ENCODE measurements at places on chromosomes 5 and 9.

DNA sequence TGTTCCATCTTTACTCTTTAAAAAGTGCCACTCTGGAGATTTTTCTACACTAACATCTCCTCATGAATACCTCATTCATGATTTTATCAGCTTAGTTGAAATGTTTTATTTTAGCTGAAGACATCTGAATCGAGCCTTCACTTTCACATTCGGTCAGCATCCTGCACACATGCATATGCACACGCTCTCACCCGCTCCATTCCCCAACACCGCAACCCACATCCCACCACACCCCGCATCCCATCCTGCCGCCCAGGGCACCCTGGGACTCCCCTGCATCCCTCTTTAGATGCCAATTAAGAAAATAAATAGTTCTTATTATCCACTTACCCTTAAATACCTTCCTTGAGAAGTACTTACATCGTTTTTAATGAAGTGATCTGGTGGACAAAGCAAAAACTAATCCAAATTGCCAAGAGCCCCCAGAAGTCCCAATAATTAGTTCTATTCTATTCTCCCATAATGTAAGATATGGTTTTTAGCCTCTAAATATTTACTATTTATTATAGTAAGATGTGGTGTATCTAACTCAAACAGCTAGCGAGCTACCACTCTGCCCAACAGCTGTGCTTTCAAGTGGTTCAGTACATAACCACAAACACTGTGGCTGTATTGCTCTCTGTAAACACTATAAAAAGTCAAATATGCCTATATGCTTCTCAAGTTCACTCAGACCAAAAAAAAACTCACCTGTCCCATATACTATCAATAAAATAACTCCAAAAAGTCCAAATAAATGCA lies 38.2 kb downstream of the GZMK start:
- DNase-seq: no peak

DNA sequence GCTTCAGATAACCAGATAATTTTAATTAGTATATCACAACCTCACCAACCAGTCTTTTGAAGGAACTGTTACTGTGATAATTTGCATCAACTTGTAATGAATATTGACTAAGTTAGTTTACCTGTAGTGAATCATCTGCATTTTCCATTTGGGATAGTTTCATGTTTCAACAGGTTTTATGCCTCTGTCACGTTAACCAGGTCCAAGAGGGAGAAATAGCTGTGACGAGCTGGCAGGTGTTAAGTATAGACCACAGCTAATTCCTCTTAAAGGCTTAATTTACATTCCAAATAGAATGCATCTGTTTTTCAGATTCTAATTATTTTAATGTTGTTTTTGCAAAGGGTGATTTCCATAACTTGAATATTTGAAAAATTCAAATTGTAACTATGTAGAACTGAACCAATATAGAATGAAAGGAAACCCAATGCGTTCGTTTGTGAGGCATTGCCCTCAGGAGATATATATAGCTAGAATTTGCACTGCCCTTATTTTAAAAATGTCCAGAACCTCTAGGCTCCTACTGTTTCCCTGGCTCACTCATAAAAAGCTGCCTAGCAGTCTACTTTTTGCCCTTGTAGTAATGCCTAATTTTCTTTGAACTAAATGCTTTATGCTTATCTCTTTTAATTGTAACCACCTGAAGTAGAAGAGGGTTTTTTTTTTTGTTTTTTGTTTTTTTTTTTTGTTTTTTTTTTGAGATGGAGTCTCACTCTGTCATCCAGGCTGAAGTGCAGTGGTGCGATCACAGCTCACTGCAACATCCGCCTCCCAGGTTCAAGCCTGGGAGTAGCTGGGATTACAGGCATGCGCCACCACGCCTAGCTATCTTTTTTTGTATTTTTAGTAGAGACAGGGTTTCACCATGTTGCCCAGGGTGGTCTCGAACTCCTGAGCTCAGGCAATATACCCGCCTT lies 270.5 kb downstream of the SMARCA2 start:
- DNase-seq: no peak

DNA sequence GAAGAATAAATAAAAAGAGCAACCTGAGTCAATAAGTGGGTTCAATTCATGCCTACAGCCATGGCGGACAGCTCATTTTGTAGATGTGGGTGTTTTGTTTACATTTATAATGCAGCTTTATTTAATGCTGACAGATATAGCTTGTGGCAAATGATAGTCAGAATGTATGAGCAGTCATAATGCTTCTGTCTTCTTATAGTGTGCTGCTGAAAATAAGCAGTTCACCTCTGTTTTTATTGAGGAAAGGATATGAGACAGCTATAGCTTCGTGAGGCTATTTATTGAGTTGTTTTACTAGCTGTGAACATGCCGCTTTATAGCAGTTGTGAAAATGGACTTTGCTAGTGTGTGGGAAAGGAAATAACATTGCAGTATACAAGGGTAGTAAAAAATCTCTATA lies 147.4 kb downstream of the PBX3 start:
- no peak for DNase-seq

DNA sequence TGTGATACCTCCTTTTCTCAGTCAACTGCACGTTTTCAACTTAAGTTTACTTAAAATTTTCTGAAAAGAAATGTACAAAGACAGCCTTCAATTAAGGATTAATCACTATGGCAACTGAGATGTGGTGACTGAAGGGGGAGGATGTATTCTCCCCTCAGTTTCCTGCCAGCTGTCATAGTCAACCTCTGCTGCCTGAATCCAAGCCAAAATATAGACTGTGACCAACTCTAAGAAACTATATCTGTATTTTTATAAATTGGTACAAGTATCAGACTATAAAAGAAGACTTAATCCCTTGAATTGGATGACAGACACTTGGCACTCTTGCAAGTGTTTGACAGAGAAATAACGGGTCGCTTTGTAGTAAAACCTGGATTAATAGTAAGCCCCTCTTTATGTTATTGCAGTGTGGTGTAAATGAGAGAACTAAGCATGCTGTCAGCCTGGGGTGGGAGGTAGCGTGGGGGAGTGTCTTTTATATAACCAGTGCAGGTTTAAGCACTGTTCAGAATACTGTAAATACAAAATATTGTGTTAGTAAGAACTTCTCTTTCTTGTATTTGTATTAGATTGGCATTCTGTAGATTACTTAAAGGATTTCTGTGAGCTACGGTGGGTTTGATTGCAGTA lies 106.4 kb downstream of the ERCC6L2 start:
- DNase-seq: no peak

GRCh38 chr9:109499631-109500410 lies 1.7 kb upstream of the PTPN3 start:
- DNase-seq: peak; percentile 71

- DNase-seq: no peak
Observed at GRCh38 chr9:38401994-38402393, 9.5 kb downstream of the ALDH1B1 start.

DNA sequence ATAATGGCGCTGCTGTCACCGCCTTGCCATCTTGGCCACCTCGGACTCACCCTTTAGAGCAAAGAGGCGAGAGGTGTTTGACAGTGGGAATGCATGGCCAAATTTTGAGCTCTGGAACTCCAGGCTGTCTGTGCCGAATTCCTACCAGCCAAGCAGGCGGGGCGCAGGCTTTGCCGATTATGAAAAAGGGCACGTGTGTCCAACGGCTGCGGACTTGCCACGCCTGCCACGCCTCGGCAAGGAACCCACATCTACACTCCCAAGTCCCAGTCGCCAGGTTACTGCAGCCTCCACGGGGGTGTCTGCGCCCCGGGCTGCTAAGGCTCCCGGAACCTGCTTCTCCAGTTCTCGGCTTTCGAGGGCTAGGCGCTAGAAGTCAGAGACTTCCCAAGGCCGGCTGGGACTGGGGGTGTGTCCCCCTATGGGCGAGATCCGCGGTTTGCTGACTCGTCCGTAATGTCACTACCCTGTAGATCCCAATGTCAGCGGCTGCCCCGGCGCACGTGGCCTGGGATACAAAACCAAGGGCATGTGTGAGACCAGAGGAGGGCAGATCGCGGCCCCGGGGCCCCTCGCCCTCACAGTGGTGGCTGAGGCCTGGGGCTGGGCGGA lies 2.8 kb downstream of the NPR3 start:
- no peak for DNase-seq

- DNase-seq: no peak
Observed at GRCh38 chr5:175823731-175824525, 47.5 kb upstream of the CPLX2 start.

GRCh38 chr9:95116808-95117204 lies 200.7 kb downstream of the FANCC start:
- no peak for DNase-seq

DNA sequence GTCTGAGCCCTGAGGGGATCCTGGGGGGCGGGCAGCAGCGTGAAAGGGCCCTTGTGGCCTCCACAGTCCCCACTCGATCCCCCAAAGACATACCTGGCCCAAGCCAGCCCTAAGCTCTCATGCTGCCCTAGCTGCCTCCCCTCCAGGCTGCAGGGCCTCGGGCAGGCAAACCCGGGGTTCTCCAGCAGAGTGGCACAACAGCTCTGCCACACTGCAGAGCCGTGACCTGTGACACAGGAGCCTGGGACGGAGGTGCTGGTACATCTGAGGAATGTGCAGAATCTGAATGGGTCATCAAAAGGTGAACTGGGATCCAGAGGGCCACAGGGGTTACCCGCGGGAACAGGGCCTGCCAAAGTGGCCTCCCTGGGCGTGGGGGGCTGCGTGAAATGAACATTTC lies 163.2 kb downstream of the DAB2IP start:
- no peak for DNase-seq

GRCh38 chr5:95915999-95916686 lies 45.5 kb downstream of the ELL2 start:
- DNase-seq: no peak

GRCh38 chr5:146301626-146302025 lies 37.0 kb upstream of the POU4F3 start:
- no peak for DNase-seq

DNA sequence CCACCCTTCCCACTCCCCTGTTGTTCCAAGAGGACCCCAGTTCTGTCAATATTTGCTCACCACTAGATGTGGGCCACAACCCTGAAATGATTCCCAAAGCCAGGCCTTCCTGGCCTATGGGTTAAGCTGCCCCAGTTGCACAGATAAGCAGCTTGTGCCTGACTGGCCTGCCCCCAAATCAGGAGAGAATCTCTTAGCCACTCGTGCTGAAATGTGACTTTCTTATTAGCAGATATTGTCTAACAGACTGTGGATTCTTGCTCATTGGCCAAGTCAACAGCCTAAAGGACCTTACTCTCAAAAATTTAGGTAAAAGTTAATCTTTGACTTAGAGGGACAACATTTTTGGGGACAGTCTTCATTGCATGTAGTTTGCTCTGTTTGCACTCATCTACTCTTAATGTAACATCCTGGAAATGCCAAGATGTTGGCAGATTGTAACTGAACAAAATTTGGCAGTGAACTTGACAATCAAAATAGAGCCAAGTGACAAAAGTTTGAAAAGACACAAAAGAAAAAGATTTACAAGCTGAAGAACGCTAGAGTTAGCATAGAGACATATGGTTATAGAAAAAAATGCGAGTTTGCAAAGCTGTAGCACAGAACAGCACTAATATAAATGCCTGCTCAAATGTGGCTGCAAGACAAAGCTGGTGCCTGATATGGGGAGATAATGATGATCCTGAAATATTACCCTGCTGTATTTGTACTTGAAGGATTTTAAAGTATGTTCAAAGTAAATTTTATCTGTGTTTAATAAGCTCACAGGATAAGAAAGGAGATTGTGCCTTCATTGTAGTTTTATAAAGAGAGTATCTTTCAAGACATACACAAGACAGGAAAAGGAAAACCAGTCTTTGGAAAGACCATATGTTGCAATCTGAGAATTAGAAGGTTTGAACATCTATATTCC lies 29.0 kb upstream of the FSD1L start:
- DNase-seq: no peak

DNA sequence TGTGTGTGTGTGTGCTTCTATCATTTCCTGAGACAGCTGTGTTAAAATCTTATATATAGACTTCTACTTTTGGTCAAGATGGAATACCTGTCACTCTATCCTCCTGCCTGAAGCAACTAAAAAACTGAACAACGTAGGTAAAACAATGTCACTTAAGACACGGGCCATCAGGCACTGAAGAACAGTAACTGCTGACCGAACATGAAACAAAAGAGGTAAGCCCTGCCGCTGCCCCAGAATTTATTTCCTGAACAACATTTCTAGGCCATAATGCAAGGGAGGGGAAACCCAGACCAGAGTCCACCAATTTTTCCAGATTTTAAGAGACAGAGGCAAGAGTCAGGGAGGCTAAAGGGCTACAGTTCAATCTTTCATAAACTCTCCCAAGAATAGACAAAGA lies 156.0 kb downstream of the CDC42SE2 start:
- DNase-seq: no peak

DNA sequence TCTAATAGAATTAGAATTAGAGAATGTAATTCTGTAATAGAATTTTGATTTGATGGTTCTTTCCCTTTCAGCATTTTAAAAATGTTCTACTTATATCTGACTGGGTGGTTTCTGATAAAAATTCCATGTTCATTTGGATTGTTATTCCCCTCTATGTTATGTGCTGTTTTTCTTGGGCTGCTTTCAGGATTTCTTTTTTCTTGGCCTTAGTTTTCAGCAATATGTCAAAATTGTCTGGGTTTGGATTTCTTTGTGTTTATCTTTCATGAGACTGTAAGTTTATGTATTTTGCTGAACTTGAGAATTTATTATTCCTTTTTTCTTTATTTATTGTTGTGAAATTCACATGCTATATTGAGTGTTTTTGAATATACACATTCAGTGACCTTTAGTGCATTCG lies 189.1 kb downstream of the RANBP17 start:
- no peak for DNase-seq

DNA sequence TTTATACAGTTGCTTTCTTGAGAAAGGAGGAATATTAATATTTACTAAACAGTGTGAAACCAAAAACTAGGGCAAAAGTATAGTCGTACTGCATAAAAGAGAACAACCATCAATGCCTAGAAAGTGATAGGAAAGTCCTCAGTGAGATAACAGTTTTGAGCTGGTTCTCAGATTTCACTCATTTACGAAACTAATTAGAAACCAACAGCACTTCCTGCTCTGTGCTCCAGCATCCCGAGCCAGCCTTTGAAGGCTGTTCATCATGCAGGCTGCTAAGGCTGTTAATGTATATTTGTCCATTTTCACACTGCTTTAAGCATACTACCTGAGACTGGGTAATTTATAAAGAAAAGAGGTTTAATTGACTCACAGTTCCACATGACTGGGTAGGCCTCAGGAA lies 2039.9 kb downstream of the EFNA5 start:
- DNase-seq: no peak

- DNase-seq: no peak
Observed at GRCh38 chr9:108640230-108640629, 215.6 kb downstream of the ACTL7B start.

- DNase-seq: no peak
Observed at GRCh38 chr9:129561594-129562281, 59.2 kb downstream of the C9orf50 start.

- DNase-seq: no peak
Observed at GRCh38 chr9:109164042-109164441, 3.0 kb downstream of the FRRS1L start.

DNA sequence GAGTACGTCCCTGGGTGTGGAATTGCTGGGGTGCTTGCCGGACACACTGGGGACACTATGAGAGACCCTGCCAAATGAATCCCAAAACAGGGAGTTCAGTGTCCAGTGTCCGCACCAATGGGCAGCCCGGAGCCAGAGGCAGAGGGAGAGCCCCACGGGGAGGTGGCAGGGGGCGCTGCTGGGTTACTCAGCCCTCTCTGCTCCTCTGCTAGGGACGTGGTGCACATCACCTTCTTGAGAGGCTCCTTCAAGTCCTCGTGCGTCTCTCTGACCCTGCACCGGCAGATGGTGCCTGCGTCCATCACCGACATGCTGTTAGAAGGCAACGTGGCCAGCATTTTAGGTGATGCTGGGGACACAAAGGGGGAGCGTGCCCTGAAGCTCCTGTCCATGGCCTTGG lies 20.8 kb downstream of the STKLD1 start:
- DNase-seq: peak; percentile 48

Data from HEK293T (cell line).